Stimulated activated CD4-positive, alpha-beta T cell treated with anti-CD3 and anti-CD28 coated beads, Interleukin-4, amount 100 ng/mL, for 48 hours (primary cell): ENCODE measurements at places on chromosomes 5 and 9.

DNA sequence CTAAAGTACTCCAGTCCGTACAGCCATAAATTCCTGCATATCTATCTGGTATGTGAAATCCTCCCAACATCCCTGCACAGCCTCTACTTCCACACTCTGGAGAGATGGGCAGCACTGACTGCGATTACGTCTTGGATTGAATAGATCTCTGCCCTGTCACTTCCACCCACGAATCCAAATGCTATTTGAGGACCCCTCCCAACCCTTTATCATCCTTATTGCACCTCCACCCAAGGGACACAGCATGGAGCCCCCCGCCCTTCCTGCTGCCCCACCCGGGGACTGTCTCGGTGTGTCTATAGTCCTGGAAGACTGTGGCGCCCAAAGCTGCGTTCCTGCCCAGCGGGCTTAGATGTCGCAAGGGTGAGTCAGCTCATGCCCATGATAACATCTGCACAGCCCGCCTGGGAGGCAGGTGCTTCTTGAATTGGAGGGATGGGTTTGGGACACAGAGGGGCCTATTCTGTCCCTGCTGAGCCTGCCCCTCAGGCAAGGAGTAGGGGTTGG, 105.7 kb upstream of the HAND1 start:
- no peak for DNase-seq

- no peak for DNase-seq
Measured at GRCh38 chr5:54655761-54656160, 138.2 kb downstream of the SNX18 start.

DNA sequence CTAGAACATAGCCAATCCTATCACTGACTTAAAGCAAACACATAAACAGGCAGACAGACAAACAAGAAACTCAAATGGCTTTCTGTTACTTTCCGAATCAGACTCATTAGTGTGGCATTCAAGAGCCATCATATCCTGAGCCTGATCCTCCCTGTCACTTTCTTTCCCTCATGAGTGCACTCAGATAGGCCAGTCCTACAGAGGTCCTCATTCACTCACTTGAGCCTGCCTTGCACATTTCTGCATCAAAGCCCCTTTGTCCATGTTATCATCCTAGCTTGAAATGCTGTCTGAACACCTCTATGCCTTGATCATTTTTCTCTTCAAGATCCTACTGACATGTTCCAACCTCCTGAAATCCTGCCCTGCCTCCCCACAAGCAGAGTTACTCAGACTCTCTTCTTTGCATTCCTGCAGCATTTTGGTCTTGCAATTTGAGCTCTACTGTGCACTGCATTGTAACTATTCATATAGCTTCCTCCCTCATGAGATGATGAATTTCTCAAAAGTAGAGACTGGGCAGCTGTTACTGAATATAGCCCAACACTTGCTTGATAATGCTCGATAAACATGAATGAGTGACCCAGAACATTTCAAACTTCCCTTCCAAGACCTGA, 126.9 kb downstream of the PALM2AKAP2 start:
- no peak for DNase-seq

GRCh38 chr5:14257995-14258403, 114.9 kb downstream of the TRIO start:
- no peak for DNase-seq
